Urinary bladder (tissue), 4 donors: ENCODE measurements at places on chromosomes 12 and 14. TPM values are rescaled to one million over a fixed set of nuclear protein-coding genes. Genes with fewer than 3 reads are reported as not detected.

IL31 gene
- total RNA-seq, result not detected

ACACB gene
- total RNA-seq, result 34.5 TPM

DNA sequence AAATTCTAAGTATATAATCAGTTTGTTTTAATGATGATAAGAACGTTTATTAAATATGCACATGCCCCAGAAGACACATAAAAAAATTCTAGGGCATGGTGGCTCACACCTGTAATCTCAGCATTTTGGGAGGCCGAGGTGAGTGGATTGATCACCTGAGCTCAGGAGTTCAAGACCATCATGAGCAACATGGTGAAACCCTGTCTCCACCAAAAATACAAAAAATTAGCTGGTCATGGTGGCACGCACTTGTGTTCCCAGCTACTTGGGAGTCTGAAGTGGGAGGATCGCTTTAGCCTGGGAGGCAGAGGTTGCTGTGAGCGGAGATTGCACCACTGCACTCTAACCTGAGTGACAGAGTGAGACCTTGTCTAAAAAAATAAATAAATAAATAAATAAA lies 4.0 kb downstream of the CD69 start:
- no peak for DNase-seq

DNA sequence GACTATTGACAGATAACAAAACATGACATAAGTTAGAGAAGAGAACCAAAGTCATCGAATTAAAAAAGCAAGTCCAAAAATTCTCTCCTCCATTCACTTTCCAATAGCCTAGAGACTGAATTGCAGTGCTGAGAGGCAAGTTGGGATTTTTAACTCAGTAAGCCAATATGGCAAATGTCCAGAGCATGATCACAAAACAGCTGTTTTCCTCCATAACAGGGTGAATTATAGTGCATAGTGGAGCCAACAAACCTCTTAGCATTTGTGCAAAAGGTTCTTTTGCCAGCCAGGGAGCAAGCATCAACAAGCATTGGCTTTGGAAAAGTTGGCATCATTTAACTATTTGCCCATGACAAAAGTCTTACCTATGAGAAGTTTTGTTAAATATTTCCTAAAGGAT lies 458.8 kb upstream of the NOVA1 start:
- DNase-seq, result no peak

- no peak for DNase-seq
Measured at GRCh38 chr12:53505086-53505485, 2.2 kb downstream of the NPFF start.
